ENCODE measurements at places on chromosomes 16 and 17.

DNA sequence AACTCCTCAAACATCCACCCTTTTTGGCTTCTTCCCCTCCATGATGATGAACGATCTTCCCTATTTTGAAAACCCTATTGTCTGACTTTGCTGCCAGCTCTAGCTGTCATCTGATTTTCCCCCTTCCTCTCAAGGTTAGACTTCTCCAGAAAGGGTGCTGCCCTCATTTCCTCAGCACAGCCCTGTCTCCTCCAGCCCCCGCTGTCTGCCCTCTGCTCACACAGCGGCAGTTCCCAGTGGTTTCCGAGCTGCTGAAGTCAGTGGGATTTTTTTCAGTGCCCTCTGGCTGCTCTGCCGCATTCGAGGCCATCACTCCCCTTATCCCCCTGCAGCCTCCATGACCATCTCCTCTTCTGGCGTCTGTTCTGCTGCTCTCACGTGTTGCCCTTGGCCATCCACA is 26.6 kb upstream of the C17orf107 start:
- no peak for DNase-seq

DNA sequence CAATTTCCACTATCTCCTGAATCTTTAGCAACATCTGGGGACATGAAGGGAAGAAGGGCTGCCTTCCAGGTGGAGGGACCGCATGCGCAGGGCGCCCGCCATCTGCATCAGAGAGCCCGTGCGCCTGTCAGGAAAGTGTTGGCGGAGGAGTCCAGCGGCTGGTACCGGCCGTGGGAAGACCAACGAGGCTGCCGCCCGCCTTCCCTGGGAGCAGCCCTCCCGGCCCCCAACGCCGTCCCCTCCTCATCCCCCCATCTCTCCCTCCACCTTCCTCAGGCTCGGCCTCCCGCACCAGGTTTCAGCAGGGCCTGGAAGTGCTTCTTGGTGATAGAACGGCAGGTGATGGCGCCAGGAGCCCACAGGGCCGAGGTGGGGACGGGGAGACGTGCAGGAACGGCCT is 8.8 kb downstream of the CLCN7 start:
- DNase-seq: no peak

DNA sequence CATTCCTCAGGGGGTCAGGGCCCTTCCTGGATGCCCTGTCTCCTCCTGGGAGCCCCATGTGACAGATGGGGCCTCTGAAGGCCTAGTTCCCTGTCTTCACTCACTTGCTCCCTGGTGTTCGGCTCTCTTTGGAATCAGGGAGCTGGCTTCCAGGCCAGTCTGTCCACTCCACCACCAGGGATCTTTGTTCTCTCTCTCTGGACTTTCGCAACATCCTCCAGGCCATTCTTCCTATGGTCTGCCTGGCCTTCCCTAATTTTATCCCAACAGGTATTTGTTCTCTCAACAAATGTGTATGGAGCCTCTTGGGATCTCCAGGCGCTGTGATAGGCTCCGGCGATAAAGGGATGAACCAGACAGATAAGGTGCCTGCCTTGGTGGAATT is 286.4 kb downstream of the CPPED1 start:
- DNase-seq: no peak

- DNase-seq: no peak
These were observed 17.0 kb downstream of the MYL4 start for GRCh38 chr17:47225911-47226688.

DNA sequence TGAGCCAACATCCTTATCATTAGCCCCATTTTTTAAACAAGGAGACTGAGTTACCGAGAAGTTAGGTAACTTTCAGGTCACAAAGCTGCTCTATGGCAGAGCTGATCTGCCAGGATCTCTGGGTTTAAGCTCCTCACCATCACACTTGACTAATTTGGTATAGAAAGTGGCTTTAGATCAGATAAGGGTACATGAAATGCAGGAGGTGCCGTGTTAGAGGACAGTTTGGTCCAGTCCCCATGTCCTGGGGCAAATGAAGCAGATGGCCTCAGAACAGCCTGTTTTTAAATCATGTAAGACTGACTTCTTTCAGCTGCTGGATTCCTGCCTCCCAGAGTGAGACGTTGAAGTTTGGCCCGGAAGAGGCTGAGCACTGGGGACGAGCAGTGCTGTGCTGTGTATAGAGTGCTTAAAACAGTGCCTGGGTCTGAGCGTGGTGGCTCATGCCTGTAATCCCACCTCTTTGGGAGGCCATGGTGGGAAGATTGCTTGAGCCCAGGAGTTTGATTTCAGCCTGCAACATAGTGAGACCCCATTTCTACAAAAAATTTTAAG is 187.0 kb upstream of the CACNG3 start:
- no peak for DNase-seq

GRCh38 chr17:43628089-43628650 is 33.6 kb downstream of the MEOX1 start:
- no peak for DNase-seq

GRCh38 chr17:2860883-2861282 is 64.6 kb downstream of the RAP1GAP2 start:
- no peak for DNase-seq

DNA sequence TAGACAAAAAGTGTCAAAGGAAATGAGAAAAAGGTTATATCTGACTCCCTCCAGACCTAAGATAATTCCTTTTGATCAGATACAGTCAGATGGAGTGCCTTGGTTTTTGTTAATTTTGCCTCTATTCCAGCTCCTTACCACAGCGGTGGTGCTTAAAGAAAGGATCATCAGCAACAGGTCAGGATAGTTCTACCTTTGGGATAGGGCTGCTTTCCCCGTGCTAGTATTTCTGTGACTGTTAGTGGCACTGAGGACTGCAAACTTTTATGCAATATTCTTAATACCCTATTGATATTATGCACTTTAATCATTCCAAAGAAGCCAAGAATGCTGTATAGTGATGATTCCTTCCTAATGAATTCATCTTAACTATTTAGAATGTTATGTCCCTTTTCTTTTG is 24.5 kb downstream of the NQO1 start:
- no peak for DNase-seq

DNA sequence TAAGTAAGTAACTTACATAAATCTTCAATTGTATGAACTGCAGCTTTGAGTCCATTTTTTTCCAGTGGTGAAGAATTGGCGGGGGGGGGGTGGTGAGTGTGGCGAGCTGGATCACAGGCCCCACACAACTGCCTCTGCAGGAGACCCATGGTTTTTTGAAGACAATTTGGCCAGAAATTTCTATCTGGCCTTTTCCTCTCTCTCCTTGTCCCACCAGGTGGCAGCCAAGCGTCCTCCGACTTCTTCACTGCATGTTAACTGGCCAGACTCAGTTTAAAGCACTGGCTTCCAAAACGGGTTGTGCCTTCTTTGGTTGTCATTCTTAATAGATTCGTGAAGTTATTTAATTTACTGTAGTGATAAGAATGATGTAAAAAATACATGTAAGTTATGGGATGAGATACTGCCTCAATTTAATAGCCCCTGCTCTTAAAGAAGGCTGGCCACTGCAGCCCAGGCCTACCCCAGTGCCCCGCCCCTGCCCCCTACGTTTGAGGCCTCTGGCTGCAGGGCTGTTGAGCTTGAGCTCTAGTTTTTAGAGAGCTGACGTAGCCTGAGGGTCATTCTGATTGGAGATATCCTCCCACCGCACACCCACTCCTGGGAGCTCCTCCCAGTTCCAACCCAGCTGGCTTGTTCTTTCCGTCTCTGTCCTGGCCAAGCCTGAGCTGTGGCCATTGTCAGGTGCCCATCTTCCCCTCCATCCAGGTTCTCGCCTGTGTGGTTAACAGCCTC is 36.4 kb downstream of the AKAP1 start:
- no peak for DNase-seq

DNA sequence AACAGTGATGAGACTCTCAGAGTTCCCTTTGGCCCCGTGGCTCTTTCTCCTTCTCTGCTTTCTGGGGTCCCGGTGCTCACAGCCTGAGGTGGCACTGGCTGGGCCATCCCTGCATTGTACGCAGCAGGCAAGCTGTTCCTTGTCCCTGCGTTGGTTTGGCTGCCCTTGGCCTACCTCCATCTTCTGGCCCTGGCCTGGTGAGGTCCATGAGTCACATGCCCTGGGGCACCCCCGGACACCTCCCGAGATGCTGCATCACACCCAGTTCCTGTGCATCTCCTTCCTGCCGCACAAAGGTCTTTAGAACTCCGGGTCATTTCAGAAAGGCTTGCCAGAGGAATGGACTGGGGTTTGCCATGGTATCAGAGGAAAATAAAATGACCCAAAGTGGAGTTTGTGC is 9.5 kb downstream of the SULT1A2 start:
- no peak for DNase-seq

GRCh38 chr17:61426482-61427304 is 25.5 kb upstream of the TBX4 start:
- no peak for DNase-seq

GRCh38 chr17:42522263-42522790 is 13.7 kb upstream of the NAGLU start:
- no peak for DNase-seq

DNA sequence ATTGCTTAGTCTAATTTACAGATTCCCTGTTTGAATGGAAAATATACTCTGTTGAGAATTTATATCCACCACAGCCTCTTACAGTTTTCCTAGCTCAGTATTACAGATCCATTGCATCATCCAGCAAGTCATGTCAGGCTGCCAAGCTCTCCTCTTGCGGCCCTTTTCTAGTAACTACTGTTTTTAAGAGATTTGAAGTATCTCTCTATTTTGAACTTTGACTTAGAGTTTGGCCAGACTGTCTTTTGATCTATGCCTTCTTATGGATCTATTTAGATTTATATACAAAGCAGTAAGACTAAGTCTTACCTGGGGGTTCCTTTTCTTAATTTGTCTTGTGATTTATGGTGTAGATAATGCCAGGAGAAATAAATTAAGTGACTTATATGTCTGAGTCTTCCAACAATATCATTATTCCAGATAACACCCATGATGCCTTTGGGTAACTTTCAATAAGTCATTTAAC is 53.1 kb upstream of the ABCC11 start:
- no peak for DNase-seq

GRCh38 chr17:75270966-75271232 is at the start of gene MIF4GD:
MIF4GD (minus strand) TSS chr17:75271231; CDS start chr17:75270195, 1,036 bp downstream.
- no peak for DNase-seq

DNA sequence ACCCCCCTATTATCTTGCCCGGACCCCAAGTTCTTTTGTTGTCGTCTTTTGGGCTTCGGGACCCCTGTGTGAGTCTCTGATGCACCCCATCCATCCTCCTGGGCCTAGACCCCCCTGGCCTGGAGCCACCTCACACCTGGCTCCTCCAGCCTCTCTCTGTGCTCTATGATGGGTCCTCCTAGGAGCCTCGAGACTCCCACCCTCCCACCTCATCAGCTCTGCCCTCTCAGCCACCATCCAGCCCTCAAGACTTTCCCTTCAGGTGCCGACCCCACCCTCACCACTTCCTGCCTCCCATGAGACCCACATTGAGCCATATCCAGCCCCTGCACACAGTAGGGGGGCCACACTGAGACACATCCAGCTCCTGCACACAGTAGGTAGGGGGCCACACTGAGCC is 8.7 kb upstream of the ATP2A3 start:
- DNase-seq: no peak
